ENCODE measurements at places on chromosomes 11 and 22.

DNA sequence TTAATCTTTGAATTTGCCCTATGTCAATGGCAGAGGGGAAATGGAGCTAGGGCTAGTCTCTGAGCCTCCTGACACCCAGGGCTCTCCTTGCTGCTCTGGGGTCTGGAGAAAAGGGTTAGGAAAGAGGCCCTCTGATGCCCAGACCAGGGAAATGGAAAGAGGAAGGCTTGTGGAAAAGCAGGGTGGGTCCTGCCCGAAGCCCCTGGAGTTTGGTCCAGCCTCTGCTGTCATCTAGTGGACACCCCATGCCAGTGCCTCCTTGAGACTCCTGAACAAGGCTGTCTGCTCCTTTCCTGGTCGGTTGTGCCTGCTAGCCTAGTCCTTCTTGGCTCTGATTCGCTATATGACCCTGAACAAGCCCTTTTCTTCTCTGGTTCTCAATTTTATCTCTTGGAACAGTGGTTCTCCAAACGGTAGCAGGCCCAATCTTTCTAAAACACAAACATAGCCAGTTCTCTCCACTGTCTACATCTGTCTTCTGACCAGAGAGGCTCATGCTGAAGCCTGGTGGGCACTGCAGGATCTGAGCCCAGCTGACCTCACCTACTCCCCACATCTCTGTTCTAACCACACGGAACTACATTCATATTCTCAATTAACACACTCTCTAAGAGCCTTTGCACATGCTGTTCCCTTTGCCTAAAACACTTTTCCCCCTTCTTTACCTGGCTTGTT is 8.8 kb upstream of the PLA2G3 start:
- DNase-seq = peak; percentile 87

DNA sequence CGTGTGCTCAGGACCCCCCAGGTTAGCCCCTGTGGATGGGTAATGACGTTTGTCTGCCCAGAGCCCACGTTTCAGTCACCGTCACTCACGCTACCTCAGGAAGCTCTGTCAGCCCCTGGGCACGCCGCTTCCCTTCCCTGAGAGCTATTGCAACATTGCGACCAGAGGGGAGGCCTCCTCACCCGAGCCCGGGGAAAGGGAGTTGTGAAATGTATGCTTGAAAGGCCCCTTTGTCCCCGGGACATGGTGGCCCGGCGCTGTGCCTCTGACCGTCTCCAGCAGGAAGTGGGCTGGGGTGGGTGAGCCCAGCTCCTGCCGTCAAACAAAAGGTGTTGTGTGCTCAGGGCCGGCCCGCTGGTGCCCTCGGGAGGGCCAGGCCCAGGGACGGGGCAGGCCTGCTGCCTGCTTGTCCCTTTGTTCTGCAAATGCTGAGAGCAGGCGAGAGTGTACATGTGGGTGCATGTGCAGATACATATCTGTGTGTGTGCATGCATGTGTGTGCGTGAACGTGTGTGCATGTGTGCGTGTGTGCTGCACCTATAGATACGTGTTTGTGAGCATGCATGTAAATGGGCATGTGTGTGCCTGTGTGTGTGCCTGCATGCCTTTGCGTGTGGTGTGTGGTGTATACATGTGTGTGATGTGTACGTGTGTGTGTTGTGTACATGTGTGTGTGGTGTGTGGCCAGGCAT is 1125.0 kb downstream of the BRD1 start:
- DNase-seq = no peak

GRCh38 chr11:65863889-65864705 is 3.9 kb downstream of the MUS81 start:
- DNase-seq = no peak

- DNase-seq = peak; percentile 56
These were observed at the start of gene SYTL2 for GRCh38 chr11:85810871-85811611. TSS of gene SYTL2 (minus strand) at chr11:85811141. CDS start at chr11:85757725, 53,416 bp downstream.

DNA sequence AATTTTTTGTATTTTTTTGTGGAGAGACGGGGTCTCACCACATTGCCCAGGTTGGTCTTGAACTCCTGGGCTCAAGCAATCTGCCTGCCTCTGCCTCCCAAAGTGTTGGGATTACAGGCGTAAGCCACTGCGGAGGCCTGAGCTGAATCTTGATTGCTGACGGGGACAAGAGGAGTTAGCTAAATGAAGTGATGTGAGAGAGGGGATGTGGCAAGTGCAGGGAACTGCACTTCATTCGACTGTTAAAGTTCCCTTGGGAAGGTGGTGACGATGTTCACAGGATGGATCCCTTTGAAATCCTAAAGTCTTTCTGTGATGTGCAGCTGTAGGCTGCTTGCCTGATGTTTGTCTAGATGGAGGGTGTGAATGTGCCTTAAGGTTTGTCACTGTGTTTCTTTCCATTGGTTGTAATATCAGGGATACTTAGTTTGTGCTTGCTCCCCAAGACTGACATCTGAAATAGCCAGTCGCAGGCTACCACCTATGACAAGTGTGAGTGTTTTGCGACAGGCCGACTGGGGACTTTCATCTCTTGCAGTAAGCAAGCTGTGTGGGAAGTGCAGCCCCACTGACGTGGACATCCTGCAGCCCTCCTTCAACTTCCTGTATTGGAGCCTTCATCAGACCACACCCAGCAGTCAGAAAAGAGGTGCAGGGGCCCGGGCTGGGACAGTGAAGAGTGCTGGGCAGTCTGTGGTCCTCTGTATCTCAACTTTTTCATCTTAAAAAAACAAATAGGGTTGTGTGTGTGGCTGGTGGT is 19.6 kb upstream of the CCDC134 start:
- DNase-seq = peak; percentile 41

- DNase-seq = peak; percentile 77
These were observed 19.2 kb downstream of the NECTIN1 start for GRCh38 chr11:119709638-119710346.

DNA sequence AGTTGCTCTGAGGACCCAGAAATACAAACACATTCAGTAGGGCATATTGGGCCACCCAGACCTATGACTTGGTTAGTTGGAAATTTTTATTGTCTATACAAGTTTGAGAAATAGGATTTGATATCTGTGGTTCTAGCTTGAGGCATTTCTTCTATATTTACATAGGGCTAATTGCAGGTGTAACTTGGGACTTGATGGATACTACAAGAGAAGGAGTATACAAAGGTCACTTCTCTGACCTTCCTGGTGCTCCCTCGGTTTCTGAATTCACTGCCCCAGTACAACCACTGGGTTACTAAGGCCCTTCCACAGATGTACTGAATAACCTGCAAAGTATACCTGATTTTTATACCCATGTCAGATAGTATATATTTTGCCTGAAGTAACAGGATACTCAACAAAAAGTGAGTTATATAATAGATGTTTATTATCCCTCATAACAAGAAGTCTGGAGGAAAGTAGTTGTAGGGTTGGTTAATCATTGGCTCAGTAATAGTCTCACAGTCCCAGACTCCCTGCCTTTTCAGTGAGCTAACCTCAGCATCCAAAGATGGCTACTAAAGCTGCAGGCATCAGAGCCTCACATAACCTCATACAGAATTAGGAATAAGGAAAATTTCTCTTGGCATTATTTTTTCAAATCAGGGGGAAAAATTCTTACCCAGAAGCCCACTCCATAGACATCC is 8.8 kb upstream of the PGR start:
- no peak for DNase-seq

- DNase-seq = no peak
These were observed 4.7 kb downstream of the SLC22A8 start for GRCh38 chr11:63010934-63011439.

- no peak for DNase-seq
These were observed 49.8 kb upstream of the FDX1 start for GRCh38 chr11:110379936-110380335.

- DNase-seq = no peak
These were observed 30.7 kb upstream of the PRODH start for GRCh38 chr22:18966748-18967147.

DNA sequence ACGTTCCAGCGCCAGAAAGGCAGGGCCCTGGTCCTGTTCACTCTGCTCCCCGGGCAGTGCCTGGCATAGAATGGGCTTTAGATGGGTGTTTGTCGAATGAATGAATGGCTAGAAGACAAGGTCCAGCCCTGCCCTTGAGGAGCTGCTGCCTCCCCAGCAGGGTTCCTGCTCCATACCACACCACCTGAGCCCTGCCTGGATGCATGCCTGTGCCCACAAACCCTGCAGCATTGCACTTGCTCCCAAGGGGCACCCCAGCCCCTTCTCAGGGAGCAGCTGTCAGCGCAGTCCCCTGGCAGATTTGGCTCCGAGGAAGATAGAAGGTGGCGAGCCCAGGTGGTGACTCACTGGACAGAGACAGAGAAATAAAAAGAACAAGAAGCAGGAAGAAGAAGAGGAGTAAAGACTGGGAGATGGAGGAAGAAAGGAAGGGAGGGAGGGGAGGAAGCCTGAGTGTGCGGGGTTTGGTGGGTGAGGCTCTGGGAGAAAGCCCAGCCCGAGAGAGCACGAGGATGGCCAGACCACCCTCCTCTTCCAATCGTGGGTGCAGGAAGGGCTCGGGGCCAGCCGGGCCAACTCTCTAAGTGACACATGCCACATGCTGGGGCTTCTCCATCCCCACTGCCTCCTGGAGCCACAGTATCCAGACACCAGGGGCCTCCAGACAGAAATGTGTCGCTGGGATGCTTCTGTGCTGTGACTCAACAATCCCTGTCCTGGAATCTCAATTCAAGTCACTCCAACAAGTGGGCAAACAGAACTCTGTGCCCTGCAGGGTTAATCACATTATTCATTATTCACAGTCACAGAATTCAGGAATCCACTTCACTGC is 1474.3 kb downstream of the BRD1 start:
- no peak for DNase-seq

DNA sequence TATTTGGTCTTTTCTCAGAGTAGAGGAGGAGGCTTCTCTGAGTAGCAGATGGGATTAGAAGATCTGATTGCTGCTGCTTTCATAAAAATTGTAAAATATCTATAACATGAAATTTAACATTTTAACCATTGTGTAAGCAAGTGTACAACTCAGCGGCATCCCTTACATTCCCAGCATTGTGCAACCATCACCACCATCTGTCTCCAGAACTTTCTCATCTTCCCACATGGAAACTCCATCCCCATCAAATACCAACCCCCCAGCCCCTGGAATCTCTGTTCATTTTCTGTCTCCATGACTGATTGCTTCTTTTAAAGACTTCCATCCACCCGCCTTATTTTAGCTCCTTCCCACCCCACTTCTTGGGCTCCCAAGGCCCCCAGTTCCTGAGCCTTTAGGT is 32.3 kb downstream of the MRGPRD start:
- DNase-seq = peak; percentile 75

- no peak for DNase-seq
These were observed 113.3 kb downstream of the ZNF280B start for GRCh38 chr22:22395245-22395644.

DNA sequence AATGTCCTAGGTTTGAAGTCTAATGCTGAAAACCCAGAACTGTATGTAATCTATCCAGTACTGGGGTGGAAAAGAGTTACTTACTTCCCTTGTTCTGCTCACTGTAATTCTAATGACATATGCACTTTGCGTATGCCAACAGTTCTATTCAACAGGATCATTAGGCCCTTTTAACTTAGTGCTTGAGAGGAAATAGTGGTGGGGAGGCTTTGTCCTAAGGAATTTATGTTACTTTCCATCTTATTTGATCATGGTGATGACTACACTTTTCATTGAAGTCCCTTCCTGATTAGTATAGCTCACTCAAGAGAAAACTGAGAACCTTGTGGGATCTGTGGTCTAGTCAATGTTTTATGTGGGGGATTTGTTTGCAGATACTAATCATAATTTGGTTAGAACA is 348.2 kb downstream of the GUCY1A2 start:
- DNase-seq = no peak

Measured in foreskin fibroblast (primary cell).